ENCODE measurements at places on chromosomes 3 and 15.

DNA sequence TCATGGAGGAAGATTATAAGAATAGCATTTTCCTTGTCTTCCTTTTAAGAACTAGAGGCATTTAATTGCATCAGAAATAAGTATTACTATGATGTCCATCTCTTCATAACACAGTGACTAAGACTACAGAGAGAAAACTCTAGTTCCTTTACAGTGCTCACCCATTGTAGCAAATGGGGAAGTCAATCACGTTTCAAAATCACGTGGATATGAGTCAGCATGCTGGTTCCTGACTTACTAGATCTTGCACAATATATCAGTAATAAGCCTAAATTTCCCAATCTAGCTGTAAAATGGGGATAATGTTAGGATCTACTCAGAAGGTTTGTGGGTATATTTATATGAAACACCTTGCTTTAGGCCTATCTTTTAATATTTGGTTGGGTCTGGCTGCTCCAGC, 254.8 kb upstream of the EOMES start:
- no peak for DNase-seq

DNA sequence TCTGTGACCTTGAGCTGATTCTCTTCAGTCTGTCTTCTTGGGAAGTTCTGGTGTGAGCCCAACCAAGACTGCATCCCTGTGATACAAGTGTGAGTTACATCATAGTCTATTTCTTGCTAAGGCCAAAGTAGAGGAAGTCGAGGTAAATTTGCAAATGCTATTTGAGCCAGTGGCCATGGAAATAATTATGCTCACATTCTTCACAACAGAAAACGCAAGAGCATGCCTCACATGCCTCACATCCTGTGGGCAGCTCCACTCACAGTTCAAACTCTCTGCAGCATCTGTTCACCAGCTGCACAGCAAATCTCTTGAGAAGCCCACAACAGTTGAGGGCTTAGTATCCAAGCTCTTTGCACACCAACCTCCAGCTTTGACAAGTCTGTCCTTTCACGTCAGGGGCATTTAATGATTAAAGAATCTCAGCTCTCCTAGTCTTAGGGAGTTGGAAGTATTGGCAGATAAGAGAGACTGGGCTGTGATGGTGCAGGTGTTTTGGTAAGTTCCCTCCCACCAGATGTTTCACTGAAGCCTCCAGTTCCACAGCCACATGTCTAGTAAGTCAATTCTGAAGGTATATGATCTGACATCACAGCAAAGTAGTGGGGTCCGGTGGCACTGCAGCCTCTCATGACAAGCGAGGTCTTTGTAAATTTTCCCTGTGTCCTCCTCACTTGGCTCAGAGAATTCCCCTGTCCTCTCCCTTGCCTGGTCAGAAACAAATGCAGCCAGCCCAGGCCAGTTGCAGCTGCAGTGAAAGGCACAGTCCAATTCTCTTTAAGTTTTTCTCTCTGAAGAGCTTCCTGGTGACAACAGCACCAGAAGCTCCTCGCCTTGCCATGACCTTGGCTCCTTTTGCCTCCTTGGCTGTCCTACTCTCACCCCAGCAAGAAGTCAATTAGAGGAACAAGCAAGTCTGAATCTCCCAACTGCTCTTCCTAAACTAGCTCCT, 166.1 kb downstream of the SSR3 start:
- DNase-seq = no peak

DNA sequence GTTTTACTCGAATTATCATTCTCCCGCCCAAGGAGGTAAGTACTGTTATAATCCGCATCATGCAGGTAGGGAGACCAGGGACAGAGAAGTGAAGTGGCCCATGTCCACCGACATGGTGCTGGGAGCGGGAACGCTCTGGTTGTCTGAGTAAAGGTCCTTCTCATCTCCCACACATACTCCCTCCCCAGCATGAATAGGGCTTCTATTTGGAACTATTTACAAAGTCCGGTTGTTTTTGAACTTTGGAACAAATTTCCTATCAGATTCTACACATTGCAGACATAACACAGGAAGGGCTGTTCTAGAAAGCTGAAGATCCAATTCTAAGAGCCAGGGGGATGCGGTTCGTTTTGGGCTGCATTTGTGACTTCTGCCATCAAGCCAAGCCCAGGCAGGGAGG, 94.8 kb upstream of the TLE3 start:
- DNase-seq = no peak

DNA sequence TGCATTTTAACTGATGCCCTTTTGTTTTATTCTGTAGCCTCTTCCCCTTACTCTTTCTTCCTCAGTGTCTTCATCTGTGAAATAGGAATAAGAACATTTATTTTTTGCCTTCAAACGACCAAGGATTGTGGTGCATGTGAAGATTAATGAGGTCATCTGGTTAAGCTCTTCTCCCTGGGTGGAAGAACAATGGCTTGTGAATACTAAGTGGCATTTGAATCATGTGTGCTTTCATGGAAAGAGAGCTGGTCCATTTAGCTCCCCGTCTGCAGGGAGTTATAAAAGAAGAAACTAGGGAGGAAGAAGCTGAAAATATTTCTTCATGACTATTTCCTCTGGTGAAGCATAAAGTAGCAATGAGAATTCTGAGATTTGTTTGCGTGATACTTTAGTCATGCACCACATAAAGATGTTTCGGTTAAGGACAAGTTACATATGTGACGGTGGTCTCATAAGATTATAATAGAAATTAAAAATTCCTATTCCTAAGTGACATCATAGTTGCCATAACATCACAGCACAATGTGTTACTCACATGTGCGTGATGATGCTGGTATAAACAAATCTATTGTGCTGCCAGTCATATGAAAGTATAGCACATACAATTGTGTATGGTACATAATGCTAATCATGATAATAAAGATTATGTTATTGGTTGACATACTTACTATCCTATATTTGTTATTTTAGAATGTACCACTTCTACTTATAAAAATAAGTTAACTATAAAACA, 374.3 kb downstream of the RBMS3 start:
- DNase-seq = no peak

DNA sequence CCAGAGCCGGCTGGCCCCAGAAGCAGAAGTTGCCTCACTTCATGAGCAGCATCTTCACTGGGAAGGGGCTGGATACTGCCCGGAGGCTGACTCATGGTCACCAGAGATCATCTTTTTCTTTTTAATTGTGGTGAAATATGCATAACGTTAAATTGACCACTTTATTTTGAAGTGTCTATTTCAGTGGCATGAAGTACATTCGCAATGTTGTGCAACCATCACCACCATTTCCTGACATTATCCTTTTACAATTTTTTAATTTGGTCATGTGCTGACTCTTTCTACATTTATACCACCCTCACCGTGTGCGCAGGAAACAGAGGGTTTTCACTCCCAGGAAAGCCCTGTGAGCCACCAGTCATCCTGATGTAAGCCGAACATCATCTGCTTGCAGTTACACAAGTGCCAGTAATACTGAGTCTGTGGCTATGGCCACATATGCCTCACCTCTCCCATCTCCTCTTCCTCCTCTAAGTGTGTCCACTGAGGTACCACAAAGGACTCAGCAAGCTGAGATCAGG, 51.6 kb upstream of the ABHD17C start:
- no peak for DNase-seq

GRCh38 chr3:147900851-147901250, 491.7 kb downstream of the ZIC1 start:
- DNase-seq = no peak

DNA sequence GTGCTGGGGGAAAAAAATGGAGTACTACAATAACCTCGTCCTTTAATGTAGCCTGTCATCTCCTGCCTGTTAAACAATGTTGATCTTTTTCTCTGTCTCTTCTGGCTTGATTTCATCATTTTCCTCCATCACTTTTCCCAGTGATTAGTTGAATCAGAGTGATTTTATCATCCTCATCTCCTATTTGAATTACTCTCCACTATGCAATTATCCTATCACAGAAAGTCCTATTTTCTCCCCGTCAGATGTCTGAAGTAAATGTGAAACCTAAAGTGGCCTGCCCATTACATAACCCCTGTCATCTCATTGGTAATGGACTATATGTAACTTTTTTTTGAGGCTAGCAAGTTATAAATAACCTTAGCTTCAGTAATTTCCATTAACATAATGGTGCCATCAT, 201.8 kb downstream of the CACNA2D3 start:
- DNase-seq = no peak

- DNase-seq = no peak
These were observed 75.9 kb downstream of the TNIK start for GRCh38 chr3:171384101-171384891.

DNA sequence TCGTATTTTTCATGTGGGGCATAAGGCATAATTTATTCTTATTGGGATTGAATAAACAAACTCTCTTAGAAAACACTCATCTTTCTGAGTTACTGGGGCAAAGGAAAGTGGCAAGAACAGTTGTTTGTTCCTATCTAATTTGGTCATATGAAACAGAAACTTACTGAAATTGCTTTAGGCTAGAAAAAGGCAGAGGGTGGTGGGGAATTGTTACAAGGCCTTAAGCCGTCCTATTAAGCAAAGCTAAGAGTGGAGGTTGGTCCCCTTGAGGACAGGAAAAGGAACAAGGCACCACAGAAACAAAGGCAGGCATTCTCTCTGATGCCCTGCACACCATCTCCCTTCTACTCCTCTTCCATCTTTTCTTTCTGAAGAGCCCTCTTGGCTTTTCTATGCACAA, 830.9 kb downstream of the EDEM1 start:
- no peak for DNase-seq

GRCh38 chr15:49148298-49148697, 7.1 kb downstream of the COPS2 start:
- no peak for DNase-seq

DNA sequence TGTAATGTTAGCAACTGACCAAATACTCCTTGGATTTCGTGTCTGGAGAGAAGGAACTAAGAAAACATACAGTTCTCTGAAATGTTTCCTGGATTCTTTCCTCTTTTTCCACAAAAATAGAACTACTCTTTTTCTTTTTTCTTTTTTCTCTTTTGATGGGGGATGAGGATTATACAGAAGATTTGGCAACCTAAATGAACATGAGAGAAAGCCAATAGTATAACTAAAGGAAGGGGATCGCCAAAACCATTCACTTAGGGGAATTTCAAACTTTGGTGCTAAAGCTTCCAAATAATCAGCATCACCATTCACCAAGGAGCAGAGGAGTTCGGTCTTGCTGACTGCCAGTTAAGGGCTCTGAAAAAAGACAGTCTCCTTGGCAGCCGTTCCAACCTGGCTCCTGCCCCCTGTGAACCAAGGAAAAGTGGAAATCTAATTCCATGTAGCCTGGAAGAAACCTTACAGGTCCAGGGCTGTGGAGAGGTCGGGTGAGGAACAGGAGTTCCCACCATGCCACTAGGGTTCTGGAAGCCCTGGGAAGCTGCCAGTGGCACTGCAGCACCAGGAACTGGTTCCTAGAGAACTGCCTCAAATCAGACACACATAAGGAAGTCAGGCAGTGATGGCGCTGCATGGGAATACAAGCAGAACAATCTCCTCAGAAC, 176.9 kb downstream of the TNIK start:
- DNase-seq = no peak

- DNase-seq = no peak
These were observed 33.5 kb downstream of the UPK1B start for GRCh38 chr3:119206611-119207511.

GRCh38 chr3:106729481-106729880, 647.8 kb upstream of the CCDC54 start:
- DNase-seq = no peak
